ENCODE measurements at places on chromosomes 5 and 9. TPM values are rescaled to one million over a fixed set of nuclear protein-coding genes. Genes with fewer than 3 reads are reported as not detected.

Gene AGXT2
- total RNA-seq = 8.0 TPM

Gene DAB2
- total RNA-seq = 115 TPM

Gene SLC34A3
- total RNA-seq = 1.8 TPM

Gene NFIB
- total RNA-seq = 27.3 TPM

DNA sequence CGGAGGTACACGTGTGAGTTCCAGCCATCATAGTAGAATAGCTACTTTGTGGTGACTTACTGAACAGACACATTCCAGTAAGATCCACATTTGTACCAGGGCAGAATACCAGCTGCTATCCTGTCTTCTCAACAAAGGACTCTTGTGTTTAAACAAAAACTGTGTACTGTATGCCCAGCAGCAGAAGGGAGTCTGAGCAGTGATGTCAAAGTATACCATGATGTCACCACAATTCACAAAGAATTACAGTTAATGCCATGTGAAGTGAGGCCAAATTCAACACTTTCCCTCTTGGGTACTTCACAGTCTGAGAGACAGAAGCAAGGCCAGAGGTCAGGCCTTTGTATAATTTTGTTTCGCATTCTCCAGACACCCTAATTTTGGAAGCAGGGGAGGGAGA is 137.0 kb downstream of the ADAMTSL1 start:
- no peaks in the 10 kb centered on the region for H3K27me3 ChIP-seq
- H3K36me3 ChIP-seq = no peaks in the 10 kb centered on the region
- no peak overlapping the region for H3K4me3 ChIP-seq
- no peak for DNase-seq

GRCh38 chr5:132662004-132662401 is 4.0 kb downstream of the IL13 start:
- no peaks in the 10 kb centered on the region for H3K36me3 ChIP-seq
- no peak overlapping the region for H3K4me3 ChIP-seq
- no peak for DNase-seq
- H3K27ac ChIP-seq = no peak overlapping the region
- peaks cover 22% of the 10 kb centered on the region for H3K4me1 ChIP-seq

DNA sequence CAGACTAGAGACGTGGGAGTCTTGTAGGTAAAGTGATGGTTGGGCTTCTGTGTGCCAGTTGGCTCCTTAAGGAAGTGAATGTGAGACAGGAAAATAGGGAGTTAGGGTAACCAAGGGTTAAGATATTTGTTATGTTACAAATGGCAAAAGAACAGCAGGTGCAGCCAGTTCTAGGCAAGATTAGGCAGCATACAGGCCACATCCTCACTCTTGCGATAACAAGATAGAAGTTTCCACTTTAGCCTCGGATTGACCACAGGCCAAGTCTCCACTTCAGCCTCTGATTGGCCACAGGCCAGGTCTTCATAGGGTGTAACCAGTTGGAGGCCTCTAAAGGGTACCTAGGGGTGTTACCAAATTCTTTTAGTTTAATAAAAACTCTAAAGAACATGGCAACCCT is 54.6 kb upstream of the ABCA1 start:
- no peaks in the 10 kb centered on the region for H3K27me3 ChIP-seq
- no peak overlapping the region for H3K4me3 ChIP-seq
- H3K4me1 ChIP-seq = no peaks in the 10 kb centered on the region
- H3K27ac ChIP-seq = no peak overlapping the region
- DNase-seq = no peak
- no peaks in the 10 kb centered on the region for H3K36me3 ChIP-seq

GRCh38 chr5:64190562-64191306 is 25.1 kb downstream of the RNF180 start:
- no peak for DNase-seq
- no peak overlapping the region for H3K4me3 ChIP-seq
- no peaks in the 10 kb centered on the region for H3K4me1 ChIP-seq
- no peaks in the 10 kb centered on the region for H3K36me3 ChIP-seq
- no peaks in the 10 kb centered on the region for H3K27me3 ChIP-seq
- H3K27ac ChIP-seq = no peak overlapping the region

- no peaks in the 10 kb centered on the region for H3K36me3 ChIP-seq
- no peak for DNase-seq
- H3K4me1 ChIP-seq = peaks cover 9% of the 10 kb centered on the region
- no peaks in the 10 kb centered on the region for H3K27me3 ChIP-seq
- H3K4me3 ChIP-seq = no peak overlapping the region
These were observed 710.4 kb upstream of the CTNND2 start for GRCh38 chr5:12614608-12615007.

GRCh38 chr9:99073985-99074901 is 30.7 kb upstream of the TGFBR1 start:
- H3K27me3 ChIP-seq = no peaks in the 10 kb centered on the region
- H3K36me3 ChIP-seq = no peaks in the 10 kb centered on the region
- no peak for DNase-seq
- H3K27ac ChIP-seq = no peak overlapping the region
- H3K4me1 ChIP-seq = peaks cover 11% of the 10 kb centered on the region
- no peak overlapping the region for H3K4me3 ChIP-seq

- no peak overlapping the region for H3K4me3 ChIP-seq
- no peak for DNase-seq
- H3K27me3 ChIP-seq = no peaks in the 10 kb centered on the region
- no peaks in the 10 kb centered on the region for H3K4me1 ChIP-seq
These were observed 42.1 kb downstream of the RASEF start for GRCh38 chr9:83020864-83021263.
